ENCODE measurements at places on chromosomes 1 and 21. TPM values are rescaled to one million over a fixed set of nuclear protein-coding genes. Genes with fewer than 3 reads are reported as not detected.

LYPD8 gene
- total RNA-seq, result not detected

CD1E gene
- total RNA-seq, result not detected

S100PBP gene
- total RNA-seq, result 36.3 TPM

NBPF6 gene
- not detected for total RNA-seq

F11R gene
- 0.66 TPM for total RNA-seq

TMPRSS15 gene
- not detected for total RNA-seq

XKR8 gene
- 9.2 TPM for total RNA-seq

GRCh38 chr1:50861772-50862171 is 98.3 kb downstream of the FAF1 start:
- H3K4me1 ChIP-seq, result no peaks in the 10 kb centered on the region
- H3K4me3 ChIP-seq, result no peak overlapping the region
- H3K27ac ChIP-seq, result no peak overlapping the region

DNA sequence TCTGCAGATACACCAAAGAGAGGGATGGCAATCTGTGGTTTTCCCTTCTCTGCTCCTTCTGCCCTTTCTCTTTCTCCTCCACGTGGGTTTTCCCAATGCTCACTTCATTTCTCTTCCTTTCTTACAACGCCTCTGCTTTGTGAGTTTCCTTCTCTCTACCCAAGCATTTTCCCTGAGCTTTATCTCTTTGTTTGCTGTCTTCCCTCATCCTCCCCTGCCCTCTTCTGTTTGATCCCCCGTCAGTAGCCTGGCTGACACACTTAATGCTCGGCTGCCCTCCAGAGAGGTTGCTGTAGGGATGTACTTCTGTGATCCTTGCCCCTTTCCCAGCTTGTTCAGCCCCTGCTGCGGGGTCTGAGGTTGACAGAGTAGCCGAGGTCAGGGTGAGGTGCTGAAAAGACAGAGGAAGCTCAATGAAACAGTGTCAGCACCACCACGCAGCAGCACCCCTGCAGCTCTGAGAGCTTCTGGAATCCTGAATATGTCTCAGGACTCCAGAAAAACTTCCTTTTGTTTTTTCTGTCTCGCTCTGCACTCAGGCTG is 6.0 kb downstream of the EDARADD start:
- H3K4me1 ChIP-seq, result no peaks in the 10 kb centered on the region
- H3K27me3 ChIP-seq, result no peaks in the 10 kb centered on the region
- H3K4me3 ChIP-seq, result no peak overlapping the region
- no peak overlapping the region for H3K27ac ChIP-seq

GRCh38 chr1:168161459-168161858 is 17.3 kb upstream of the TIPRL start:
- no peaks in the 10 kb centered on the region for H3K36me3 ChIP-seq
- DNase-seq, result no peak
- no peak overlapping the region for H3K27ac ChIP-seq
- no peaks in the 10 kb centered on the region for H3K4me1 ChIP-seq
- H3K4me3 ChIP-seq, result no peak overlapping the region
- no peaks in the 10 kb centered on the region for H3K27me3 ChIP-seq

DNA sequence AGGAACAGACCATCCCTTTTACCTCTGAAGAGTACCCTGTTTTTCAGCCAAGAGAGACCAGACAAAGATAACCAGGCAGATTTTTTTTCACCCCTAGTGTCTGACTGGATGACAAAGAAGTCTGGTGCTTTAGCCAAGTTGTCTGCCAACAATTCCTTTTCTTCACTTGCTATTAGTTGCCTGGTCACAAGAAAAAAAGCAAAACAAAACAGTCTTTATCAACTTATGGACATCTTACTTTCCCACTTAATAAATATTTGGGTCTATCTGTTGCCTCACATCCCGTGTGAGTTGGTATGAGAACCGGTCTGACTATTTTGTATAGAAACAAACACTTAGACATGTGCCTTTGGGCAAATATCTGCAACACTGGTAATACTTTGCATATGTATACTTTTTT is 662.9 kb downstream of the PLPP3 start:
- H3K27ac ChIP-seq, result no peak overlapping the region
- H3K27me3 ChIP-seq, result no peaks in the 10 kb centered on the region
- no peaks in the 10 kb centered on the region for H3K36me3 ChIP-seq

GRCh38 chr1:172530000-172530399 is 3.0 kb upstream of the SUCO start:
- no peak for DNase-seq
- H3K27ac ChIP-seq, result no peak overlapping the region
- peaks cover 3% of the 10 kb centered on the region for H3K4me1 ChIP-seq
- no peak overlapping the region for H3K4me3 ChIP-seq
- no peaks in the 10 kb centered on the region for H3K36me3 ChIP-seq

GRCh38 chr1:99207216-99207615 is 57.1 kb upstream of the PLPPR4 start:
- H3K36me3 ChIP-seq, result no peaks in the 10 kb centered on the region
- no peaks in the 10 kb centered on the region for H3K4me1 ChIP-seq
- no peak overlapping the region for H3K27ac ChIP-seq
- no peaks in the 10 kb centered on the region for H3K27me3 ChIP-seq
- no peak overlapping the region for H3K4me3 ChIP-seq

DNA sequence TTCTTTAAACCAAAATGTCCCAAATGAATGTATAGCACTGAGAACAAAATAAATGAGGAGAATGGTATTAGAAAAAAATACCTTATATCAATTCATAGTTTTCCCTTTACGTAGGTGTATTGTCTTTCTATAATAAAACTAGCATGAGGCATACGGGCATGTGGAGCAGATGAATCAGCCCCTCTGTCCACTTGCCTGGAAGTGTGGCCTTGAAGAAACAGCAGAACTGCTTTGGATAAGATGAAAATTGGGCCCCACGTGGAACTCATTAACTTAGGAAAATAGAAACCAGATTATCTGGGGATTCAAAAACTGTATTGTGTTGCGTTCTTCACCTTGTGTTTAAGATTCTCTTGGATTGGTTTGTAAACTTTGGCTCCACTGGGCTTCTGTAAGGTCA is 356.8 kb upstream of the B3GALT2 start:
- H3K27ac ChIP-seq, result no peak overlapping the region
- no peaks in the 10 kb centered on the region for H3K36me3 ChIP-seq
- no peak overlapping the region for H3K4me3 ChIP-seq
- DNase-seq, result peak; percentile 44
- no peaks in the 10 kb centered on the region for H3K27me3 ChIP-seq
- no peaks in the 10 kb centered on the region for H3K4me1 ChIP-seq

DNA sequence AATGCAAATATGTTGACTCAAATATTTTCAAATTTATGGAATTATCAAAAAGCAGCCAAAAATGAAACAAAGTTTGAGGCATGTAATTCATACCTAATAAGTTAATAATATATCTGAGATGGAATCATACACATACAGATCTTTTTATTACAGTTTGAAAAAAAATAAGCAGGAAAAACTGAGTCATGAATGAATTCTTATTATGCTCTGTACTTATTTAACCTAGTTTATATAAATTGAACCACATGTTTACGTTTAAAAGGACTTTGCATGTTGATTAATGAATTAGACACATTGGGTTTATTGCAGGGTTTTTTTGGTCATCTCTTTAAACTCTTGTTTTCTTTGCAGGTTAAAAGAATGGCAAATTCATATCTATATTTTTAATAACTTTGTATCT is 40.9 kb downstream of the CMPK1 start:
- no peak overlapping the region for H3K27ac ChIP-seq
- H3K4me1 ChIP-seq, result no peaks in the 10 kb centered on the region
- H3K27me3 ChIP-seq, result no peaks in the 10 kb centered on the region
- no peak overlapping the region for H3K4me3 ChIP-seq
- H3K36me3 ChIP-seq, result no peaks in the 10 kb centered on the region
- no peak for DNase-seq

DNA sequence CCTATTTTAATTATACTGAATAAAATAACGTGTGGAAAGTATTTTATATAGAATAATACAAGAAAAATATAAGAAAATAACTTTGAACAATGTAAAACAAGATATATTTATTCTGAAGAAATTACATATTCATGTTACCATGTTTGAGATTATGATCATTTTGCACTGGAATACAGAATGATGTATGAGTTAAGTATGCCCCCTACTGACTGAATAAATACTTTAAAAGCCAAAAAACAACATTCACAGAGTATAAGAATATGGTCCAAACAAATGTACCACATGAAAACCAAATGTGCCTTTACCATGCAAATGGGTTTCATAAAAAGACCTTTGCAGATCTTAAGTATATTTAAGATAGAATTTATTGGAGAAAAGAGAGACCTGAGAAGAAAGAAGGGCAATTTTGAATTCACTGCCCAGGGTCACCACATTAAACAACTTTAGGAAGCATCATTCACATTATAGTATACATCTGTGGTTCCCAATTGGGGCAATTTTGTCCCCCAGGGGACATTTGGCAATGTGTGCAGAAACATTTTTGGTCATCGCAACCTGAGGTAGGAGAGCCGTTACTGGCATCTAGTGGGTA is 136.6 kb upstream of the GFI1 start:
- H3K4me1 ChIP-seq, result no peaks in the 10 kb centered on the region
- H3K36me3 ChIP-seq, result no peaks in the 10 kb centered on the region
- H3K27ac ChIP-seq, result no peak overlapping the region
- no peaks in the 10 kb centered on the region for H3K27me3 ChIP-seq

GRCh38 chr1:159548126-159548525 is 12.3 kb upstream of the OR10J5 start:
- H3K27ac ChIP-seq, result no peak overlapping the region
- H3K4me3 ChIP-seq, result no peak overlapping the region
- H3K4me1 ChIP-seq, result no peaks in the 10 kb centered on the region
- no peaks in the 10 kb centered on the region for H3K36me3 ChIP-seq
- H3K27me3 ChIP-seq, result no peaks in the 10 kb centered on the region

DNA sequence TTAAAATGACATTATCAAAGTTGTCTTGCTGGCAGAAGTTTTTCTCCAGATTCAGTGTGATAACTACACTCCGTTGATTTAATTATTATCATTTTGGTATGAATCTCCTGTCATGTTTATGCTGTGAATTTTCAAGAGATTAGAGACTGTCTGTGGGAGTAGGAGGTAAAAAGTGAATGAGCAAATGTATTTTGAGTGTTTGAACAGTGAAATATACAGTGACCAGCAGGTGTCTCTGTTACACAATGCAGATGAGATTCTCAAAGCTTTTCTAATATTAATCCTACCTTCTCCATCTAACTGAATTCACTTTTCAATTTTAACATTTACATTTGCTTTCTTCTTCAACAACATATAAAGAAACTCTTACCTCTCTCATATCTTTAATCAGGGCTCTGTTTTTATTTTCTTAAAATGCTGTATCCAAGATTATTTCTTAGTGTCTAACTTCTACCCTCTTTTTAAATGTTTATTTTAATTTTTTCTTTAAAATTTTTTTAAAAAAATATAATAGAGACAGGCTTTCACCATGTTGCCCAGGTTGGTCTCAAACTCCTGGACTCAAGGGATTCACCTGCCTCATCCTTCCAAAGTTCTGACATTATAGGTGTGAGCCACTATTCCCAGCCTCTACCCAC is 20.9 kb upstream of the HSPA13 start:
- no peaks in the 10 kb centered on the region for H3K27me3 ChIP-seq
- no peaks in the 10 kb centered on the region for H3K36me3 ChIP-seq
- H3K4me1 ChIP-seq, result no peaks in the 10 kb centered on the region
- DNase-seq, result peak; percentile 58

GRCh38 chr1:220873868-220874655 is 5.2 kb upstream of the HLX start:
- peak; percentile 70 for DNase-seq
- H3K27ac ChIP-seq, result no peak overlapping the region
- peaks cover 5% of the 10 kb centered on the region for H3K4me1 ChIP-seq
- H3K4me3 ChIP-seq, result no peak overlapping the region
- no peaks in the 10 kb centered on the region for H3K27me3 ChIP-seq

GRCh38 chr1:7409278-7409677 is 361.8 kb upstream of the VAMP3 start:
- no peak overlapping the region for H3K27ac ChIP-seq
- H3K36me3 ChIP-seq, result no peaks in the 10 kb centered on the region
- no peak overlapping the region for H3K4me3 ChIP-seq
- no peaks in the 10 kb centered on the region for H3K4me1 ChIP-seq
- DNase-seq, result no peak

- no peaks in the 10 kb centered on the region for H3K36me3 ChIP-seq
- no peak overlapping the region for H3K4me3 ChIP-seq
- H3K4me1 ChIP-seq, result peaks cover 2% of the 10 kb centered on the region
- H3K27ac ChIP-seq, result no peak overlapping the region
Measured at GRCh38 chr1:94101613-94102525, 19.1 kb downstream of the ABCA4 start.

DNA sequence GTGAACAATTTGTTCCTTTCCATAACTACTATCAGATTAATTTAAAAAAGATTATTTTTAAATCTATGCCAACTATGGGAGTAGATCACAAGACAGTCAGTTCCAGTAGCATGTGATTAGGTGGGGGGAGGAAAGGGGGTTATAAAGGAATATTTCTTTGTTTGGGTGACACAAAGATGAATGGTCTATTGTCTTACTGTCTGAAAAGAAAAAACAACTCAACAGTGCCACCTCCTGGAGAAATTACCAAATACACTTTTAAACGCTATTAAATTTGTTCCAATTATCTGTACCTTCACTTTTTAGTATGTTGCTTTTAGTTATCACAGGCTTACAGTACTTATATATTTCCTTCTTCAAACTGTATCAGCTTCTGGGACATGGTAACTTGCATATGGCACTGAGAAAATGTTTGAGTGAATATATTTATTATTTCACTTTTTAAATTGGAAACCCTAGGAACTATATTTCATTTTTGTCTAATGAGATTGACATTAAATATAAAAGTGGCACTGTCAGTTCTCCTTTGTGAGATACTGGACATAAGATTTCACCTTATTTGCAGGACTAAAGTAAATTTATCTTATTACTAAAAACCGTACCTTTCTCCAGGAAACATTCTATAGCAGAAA is 1.7 kb upstream of the SORT1 start:
- no peaks in the 10 kb centered on the region for H3K27me3 ChIP-seq
- H3K36me3 ChIP-seq, result no peaks in the 10 kb centered on the region
- peaks cover 3% of the 10 kb centered on the region for H3K4me1 ChIP-seq
- DNase-seq, result peak; percentile 73

DNA sequence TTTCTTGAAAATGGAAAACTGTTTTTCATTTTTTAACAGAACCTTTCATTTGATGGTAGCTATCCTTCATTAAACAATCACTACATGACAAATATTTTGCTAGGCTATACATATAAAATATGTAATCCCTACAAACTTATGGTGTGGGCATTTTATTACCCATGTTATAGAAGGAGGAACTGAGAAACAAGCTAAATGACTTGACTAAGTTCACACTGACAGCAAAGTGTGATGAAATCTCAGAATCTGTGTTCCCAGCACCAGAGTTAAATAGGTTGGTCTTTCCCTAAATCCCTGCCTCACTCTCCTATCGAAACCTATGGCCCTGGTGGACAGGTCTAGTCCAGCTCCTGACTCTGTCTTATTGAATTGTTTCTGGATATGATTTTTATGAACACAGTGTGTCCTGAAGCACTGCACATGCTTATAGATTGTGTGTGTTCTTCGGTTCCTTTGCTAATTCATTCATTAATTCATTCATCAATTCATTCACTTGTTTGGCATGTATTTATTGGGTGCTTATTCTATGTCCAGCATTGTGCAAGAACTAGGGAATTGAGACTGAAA is 301.0 kb downstream of the GRIK1 start:
- H3K4me1 ChIP-seq, result no peaks in the 10 kb centered on the region
- H3K4me3 ChIP-seq, result no peak overlapping the region
- no peak overlapping the region for H3K27ac ChIP-seq
- H3K36me3 ChIP-seq, result no peaks in the 10 kb centered on the region
